Kidney glomerular epithelial cell (primary cell): ENCODE measurements at places on chromosomes 5 and 9.

GRCh38 chr5:36950586-36951457, 74.3 kb downstream of the NIPBL start:
- DNase-seq: peak; percentile 23

GRCh38 chr5:149387982-149388381, 8.9 kb upstream of the IL17B start:
- peak; percentile 6 for DNase-seq

GRCh38 chr9:128724744-128725211, 851 bp upstream of the ZDHHC12 start:
- DNase-seq: peak; percentile 7

DNA sequence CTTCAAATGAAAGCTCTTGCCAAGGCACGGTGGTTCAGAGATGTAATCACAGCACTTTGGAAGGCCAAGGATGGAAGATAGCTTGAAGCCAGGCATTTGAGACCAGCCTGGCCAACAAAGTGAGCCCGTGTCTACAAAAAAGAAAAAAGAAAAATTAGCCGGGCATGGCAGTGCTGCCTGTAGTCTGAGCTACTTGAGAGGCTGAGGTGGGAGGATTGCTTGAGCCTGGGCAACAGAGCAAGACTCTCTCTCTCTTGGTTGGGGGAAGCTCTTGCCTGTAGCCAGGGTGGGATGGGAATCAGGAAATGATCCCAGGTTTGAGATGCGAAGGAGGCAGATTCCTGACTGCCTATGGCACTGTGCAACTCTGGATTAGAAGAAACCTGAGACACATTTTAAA, 62.1 kb downstream of the IL6ST start:
- DNase-seq: no peak

- DNase-seq: no peak
These were observed 2.0 kb downstream of the NR2F1-AS1 start for GRCh38 chr5:93578813-93579691.

GRCh38 chr5:171955761-171956160, 50.7 kb downstream of the FBXW11 start:
- no peak for DNase-seq

DNA sequence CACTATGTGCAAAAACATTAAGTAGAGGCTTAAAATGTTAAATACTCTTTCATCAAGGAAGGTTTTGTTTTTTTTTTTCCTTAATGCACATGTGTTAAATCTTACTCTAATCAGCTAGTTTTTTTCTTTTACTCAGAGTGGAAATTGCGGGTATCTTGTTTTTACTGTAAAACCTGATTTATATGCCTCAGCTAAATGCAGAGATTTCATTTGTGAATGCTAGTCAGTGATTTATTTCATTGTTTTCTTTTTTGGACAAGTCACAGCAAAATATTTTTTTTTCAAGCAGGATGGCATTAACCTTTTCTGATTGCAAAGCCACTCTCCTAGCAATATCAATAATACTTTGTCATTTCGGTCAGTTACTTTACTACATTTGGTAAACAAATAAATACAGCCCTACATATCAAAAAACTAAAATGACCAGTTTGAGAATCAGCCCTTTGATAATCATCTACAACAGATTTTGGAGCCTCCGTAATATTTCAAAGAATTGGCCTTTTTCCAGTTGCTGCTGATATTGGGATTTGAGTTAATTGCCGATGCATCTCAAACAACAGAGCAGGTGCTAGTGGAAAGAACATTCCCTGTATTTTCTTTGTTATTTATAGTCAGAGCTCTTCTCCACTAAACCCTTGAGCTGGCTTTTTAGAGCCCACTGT, 579.2 kb upstream of the ZNF608 start:
- DNase-seq: no peak

GRCh38 chr9:122334916-122335315, 35.9 kb upstream of the PTGS1 start:
- DNase-seq: no peak
